T47D (cell line): ENCODE measurements at places on chromosomes 2 and 18.

DNA sequence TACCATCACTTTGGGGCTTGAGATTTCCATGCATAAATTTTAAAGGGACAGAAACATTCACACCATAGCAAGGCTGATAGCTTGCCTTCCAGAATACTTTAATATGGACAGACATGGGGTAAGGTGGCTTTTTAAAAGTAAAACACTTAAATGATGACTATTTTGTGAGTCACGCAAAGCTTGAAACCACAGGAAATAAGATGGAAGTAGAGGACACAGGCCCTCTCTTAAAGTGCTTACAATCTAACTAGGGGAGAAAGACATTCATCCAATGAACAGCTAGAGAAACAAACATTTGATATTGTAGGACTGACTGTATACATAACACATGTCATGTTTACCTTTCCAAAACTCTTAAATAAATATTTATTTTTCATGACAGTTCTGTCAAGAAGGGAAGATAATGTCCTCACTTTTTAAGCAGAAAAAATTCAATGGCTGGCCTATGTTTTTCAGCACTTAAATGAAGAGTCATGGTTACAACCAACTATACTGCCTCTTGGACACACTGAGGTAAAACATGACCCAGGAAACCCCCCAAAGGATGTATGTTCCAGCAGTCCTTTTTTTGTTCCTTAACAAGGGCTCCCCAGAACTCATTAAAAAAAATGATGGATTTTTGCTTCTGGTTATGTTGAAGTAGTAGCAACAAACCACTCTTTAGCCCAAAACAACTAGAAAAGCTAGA is 120.0 kb upstream of the RBMS1 start:
- DNase-seq, result no peak

GRCh38 chr18:13225261-13225660 is 6.7 kb downstream of the LDLRAD4 start:
- no peak for DNase-seq

DNA sequence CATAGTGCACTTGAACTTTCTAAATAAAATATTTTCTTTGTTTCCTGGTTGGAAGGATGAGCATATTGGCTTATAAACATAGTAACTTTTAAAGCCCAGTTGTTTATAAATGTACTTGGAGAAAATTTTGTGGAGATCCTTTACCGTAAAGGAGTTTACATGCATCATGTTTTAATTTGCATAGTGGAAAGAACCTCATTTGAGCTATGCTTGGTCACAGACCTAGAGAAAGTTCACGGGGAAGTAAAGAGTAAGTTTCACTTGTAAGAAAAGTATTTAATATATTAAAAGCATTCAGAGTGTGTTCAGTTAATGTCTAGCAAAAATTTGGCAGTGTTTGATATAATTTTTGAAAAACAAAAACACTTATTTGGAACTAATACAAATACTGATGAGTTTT is 45.3 kb downstream of the PIKFYVE start:
- no peak for DNase-seq

- DNase-seq, result no peak
Measured at GRCh38 chr2:76159042-76159648, 448.4 kb upstream of the GCFC2 start.

DNA sequence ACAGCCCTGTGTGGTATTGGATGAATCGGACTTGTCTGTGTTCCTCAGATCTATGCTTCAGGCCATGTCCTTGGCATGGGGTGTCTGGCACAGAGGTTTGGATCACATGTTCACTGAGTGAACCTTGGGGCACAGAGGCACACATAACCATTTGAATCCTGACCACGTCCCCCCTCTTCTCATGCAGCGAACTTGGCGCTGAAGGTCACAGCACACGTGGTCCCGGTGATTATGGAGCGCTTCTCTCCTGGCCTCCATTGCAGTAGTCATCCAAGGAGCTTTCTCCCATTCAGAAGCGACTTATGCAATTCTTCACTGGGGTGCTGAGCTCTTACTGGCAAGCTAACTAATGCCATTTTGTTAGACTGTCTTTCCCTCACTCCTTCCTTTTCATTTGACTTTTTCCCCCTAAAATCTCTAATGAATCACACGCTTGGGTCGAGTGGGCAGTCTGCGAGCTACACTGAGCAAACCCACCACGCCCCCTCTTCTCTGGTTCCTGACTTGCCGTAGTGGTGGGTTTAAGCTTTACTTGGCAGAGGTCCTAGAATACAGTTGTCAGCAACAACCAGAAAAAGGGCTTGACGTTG is 59.4 kb downstream of the KCNG2 start:
- peak; percentile 38 for DNase-seq

DNA sequence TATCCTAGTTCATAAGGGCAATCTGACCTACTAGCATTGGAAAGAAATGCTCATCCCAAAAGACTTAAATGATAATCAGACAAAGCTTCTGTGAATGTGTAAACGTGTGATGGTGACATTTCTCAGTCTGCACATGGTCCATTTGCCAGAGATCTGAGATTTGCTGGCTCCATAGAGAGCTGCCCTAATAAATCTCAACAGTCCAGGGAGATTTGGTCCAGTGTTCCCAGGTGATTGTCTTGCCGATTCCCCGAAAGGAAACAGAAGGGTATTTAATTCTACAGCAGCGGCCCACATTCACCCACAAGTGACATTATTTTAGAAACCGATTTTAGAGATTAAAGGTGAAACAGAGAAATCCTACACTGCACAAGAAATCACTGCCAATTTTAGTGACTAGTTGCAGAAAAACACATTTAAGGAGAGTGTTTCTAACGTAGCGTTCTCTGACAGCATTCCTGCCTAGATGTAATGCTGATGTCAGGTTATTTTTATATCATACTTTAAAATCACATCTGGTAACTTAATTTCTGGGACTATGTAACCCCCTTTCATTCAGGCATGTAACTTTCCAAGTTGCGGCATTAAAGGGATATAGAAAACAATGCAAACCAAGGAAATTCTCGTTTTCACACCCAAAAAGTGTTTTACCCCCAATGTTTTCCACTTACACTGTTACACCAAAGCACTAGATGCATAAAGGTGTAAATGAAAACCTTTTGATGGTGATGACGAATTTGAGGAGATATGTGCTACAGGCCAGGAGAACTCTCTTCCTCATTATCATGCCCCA is 231.9 kb upstream of the FN1 start:
- no peak for DNase-seq

- DNase-seq, result no peak
Measured at GRCh38 chr2:129160879-129161278, 818.6 kb upstream of the RAB6C start.

GRCh38 chr2:99096728-99097127 is 44.8 kb upstream of the C2orf15 start:
- no peak for DNase-seq

DNA sequence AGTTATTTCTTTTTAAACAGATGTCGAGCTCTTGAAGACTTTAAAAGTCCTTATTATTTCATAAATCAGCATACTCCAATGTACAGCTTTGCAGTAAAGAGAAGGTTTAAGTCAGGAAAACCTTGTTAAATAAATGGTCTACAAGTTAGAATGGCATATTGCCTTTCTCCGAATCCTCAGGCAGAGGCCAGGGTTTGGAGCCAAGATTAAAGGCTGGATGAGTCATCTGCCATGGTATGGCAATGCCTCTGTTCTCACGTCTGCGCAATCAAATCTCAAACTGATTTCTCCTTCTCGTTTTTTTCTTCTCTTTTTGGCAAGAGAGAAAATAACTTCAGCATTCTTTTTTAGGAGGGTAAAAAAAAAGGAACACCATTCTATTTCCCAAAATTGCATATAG is 5.6 kb upstream of the KCNJ3 start:
- no peak for DNase-seq

DNA sequence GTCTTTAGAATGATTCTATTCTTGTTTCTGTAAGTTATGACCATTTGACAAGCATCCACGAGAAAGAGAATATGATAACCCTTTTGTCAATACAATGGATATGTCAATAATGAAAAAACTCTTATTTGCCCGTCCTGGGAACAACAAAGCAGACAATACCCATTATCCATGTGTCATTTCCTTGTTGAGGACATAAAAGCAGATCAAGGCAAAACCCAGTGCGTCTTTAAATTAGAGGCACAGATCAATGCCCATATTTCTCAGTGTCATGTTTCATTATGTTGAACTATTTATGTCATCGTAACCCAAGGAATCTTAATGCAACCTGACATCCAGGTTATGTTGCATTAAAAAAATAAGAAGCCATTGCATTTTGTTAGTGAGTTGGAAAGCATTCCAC is 365.0 kb upstream of the CELF4 start:
- no peak for DNase-seq

GRCh38 chr2:22800412-22800811 is 584.6 kb upstream of the KLHL29 start:
- no peak for DNase-seq

DNA sequence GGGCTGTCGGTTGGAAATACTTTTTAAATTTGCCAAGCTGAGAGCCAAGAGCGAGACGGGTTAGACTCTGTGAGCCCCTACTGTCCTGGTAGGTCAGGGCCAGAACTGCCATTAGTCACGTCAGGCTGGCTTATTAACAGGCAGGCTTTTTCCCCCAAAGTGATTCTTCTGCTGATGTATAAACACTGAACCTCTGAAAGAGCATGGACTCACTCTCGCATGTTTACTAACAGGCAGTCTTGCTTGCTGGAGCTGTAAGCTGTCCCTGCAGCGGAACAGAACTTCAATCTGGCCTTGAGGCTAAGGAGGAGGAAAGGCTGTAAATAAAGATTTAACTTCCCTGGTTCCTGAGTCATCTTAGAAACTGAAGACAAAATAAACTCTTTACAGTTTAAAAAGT is 288.4 kb downstream of the PIEZO2 start:
- DNase-seq, result no peak

DNA sequence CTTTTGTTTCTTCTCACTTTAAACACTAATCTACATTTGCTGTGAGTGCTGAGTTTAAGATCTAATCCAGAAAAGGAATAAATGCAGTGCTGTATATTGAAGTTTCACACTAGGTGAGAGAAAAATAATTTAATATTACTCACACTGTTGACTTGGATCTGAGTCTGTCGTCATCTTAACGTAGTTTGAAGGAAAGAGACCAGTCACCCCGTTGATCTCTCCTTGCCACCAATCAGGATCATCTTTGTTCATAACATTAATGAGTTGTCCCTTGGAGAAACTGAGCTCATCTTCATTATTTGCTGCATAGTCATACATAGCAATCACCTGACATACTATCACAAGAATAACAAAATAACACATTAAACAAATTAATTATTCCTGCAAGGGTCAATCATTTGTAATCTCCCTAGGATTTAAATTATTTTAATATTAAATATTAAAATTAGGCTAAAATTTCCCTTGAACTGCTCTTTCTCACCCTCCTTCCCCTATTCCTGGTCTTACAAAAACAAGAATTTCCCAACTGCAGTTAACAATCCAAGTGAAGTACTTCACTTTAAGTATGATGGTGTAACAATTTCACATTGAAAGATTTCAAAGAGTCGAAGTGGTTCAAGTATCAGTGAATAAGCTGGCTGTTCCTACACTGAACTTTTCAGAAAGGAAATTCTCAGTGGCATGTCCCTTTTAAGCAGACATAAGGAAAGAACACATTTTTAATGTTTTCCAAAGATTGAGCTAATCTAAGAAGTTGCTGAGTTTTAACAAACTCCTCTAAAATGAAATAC is 71.3 kb downstream of the FAM228A start:
- DNase-seq, result no peak

GRCh38 chr2:208047840-208048239 is 22.5 kb upstream of the PLEKHM3 start:
- DNase-seq, result no peak

DNA sequence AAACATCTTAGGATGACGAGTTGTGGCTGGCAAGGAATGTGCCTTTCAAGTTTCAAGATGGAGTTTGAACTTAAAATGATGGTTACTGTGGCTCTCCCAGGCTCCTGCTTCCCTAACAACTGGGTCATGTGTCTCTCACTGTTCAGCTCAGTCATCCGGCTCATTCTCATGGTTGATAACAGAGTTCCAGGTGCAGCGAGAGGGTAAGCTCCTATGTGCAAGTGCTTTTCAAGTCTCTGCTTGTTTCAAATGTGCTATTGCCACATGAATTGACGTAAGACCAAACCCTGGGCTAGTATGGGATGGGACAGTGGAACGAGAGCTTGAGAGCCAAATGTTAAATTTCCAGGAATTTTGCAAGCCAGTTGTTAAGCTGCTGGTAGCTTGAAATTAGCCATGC is 19.5 kb upstream of the PUM2 start:
- DNase-seq, result no peak

- no peak for DNase-seq
Measured at GRCh38 chr2:237662671-237663093, 35.3 kb downstream of the LRRFIP1 start.

GRCh38 chr18:45050712-45051601 is 370.3 kb downstream of the SETBP1 start:
- DNase-seq, result no peak

DNA sequence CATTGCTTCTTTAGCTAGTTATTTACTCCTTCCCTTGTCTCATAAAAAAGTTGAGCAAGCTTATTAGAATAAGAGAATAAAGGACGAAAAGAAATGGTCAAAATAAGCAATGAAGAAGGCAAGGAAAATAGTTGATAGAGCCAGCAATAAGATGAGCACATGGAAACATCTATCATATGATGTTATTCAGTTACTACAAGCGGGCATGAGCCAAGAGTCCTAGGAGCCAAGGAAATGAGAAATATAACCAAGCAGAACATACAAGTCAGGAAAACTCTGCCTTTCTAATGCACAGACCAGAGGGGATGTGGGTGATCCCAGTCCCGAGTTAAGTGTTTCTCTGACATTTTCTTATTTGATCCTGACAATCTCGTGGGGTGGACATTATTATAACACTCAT is 33.9 kb downstream of the INO80C start:
- DNase-seq, result no peak

GRCh38 chr2:169562519-169562918 is 11.1 kb downstream of the FASTKD1 start:
- DNase-seq, result peak; percentile 3

- DNase-seq, result no peak
Measured at GRCh38 chr2:201730651-201731285, 32.3 kb upstream of the MPP4 start.

DNA sequence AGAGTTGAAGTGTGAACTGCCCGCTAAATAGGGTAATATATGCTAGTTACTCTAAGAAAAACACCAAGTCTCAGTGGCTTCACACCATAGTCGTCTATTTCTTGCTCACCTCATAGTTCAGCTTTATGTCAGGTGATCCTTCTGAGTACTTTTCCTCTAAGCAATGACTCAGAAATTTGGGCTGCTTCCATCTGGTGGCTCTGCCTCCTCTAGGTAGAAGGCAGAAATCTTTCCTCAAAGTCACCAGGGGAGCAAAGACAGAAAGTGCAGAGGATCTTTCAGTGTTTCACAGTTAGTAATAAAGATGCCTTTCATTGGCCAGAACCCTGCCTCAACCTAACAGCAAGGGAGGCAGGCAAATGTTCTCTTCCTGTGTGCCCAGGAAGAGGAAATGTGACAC is 17.3 kb downstream of the CDH20 start:
- no peak for DNase-seq

DNA sequence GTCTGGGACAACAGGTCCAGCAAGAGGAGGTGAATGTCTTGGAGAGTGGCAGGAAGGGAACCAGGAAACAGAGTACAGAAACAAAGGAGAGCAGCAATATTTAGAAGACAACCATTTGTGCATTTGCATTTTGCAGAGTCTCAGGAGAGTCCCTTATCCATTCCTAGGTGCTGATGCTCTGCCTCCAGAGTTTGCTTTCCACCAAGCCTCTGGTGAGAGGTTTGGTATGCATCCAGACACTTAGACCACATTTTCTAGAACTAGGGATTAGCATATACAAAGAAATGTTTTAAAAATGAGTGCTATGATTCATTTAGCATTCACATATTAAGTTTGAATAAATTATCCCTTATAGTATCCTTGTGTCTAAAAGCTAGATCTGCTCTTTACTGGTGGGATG is 18.5 kb upstream of the LRATD1 start:
- no peak for DNase-seq
